HuH-7 (cell line): ENCODE measurements at places on chromosomes 1 and 21.

DNA sequence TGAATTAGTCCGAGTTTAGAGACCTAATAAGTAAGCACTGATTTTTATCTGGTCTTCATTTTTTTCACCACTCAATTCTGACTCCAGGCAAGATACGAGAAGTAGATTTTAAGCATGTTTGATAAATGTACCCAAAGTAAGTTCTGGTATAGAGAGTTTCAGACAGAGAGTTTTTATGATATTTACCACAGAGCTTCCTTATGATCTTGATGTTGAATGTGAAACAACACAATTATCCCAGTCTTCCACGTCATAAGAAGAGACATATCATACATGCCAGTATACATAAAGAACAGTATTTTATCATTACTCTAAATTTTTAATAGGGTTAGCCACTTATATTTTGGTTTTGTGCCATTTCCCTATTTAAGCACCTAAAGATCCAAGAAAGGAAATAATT lies 7.8 kb upstream of the NCMAP start:
- no peak for DNase-seq

DNA sequence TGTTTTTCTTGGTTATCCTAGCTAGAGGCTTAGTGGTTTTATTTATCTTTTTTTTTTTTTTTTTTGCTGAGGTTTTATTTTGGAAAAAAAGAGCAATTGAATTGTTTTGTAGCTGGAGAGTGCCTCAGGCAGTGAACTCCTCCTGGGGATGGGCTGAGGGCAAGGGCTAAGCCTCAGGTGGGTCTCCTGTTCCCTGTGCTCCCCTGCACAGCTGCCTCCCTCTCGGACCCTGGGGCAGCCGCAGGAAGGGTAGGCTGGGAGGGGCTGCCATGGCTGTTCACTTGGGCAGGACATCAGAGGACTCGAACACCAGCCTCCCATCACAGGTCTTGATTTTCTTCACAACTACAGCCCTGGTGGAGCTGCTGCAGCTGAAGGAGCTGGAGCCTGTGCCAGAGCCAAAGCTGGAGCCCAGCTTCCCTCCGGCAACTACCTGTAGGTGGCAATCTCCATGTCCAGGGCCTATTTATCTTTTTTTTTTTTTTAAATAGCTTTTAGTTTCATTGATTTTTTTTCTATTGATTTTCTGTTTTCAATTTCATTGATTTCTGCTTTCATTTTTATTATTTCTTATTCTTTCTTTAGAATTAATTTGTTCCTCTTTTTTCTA lies 28.9 kb downstream of the LEPR start:
- no peak for DNase-seq

- DNase-seq: peak; percentile 50
These were observed 215.5 kb downstream of the KCNJ6 start for GRCh38 chr21:37700641-37701202.

- peak; percentile 38 for DNase-seq
These were observed 76.4 kb upstream of the DNAH14 start for GRCh38 chr1:224852901-224853568.

DNA sequence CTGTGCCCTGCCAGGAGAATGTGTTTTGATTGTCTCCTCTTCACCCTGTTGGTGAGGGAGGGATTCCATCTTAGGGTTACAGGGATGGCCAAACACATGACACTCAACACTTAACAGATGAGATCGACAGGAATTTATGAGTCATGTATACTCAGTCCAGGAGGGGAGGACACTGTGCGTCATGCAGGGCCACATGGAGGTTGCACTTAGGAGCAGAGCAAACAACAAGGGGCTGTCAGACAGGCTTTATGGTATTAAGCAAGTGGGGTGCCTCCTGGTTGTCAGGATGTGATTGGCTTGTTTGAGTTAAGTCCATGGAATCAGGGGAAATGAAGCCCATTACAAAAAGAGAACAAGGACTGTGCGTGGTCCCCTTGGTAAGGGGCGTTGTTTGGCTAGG lies 26.9 kb downstream of the EDARADD start:
- DNase-seq: peak; percentile 33

DNA sequence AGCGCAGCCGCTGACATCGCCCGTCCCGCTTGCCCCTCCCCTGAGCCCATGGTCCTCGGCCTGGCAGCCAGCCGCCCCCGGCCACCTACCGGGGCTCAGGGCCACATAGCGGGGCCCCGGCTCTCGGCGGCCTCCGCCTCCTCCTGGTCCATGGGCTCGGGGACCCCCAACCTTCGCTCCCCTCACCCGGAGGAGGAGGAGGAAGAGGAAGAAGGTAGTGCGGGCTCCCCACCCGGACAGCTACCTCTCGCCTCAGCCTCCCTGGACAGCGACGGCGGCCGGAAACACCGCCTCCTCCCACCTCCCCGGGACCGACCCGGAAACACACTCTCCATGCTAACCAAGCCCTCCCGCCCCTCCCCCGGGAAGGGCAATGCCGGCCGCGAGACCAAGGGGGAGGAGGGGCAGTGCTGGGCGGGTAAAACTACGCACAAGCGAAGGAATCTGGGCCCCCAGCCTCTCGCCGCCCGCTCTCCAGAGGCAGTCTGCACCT lies at the start of gene KIAA0319L:
Gene KIAA0319L, minus strand, starts transcription at position 286 of the 493 bp plus-strand sequence. CDS start 2,912 bp downstream, outside the sequence.
- peak; percentile 93 for DNase-seq

DNA sequence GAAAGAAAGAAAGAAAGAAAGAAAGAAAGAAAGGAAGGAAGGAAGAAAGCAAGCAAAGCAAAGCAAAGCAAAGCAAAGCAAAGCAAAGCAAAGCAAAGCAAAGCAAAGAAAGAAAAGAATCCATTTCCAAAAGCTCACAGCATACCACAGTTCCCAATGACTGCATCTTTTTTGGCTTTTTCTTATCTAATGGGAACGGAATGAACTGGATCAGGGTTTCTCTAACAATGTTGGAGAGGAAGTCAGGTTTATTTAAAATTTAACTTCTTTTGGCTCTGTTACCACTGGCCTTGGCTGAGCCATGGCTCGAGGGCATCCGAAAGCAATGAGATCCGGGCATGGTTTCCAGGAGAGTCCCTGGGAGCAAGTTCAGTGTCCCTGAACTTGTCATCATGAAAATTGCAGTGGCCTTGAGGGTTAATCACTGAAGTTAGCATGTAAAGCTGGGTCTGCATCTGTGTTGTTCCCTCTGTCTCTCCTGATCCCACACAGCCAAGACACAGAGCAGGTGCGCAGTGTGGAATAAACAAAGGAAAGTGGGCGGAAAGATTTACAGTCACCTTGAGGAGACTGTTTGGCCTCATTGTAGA lies 34.6 kb upstream of the CTPS1 start:
- DNase-seq: no peak

DNA sequence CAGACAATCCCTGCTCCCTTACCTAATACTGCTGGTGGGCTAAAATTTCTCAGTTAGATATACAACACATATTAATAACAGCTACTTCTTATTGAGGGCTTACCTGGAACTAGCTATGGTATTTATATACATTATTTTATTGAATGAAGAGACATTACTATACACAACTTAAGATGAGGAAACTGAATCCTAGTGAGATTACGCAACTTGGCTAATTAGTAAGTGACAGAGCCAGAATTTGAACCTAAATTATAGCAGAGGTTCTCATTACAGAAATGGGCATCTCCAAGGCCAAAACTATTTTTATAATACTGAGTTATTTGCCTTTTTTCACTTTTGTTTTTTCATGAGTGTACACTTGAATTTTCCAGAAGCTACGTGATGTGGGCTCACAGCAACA lies 44.5 kb upstream of the SMYD2 start:
- no peak for DNase-seq

DNA sequence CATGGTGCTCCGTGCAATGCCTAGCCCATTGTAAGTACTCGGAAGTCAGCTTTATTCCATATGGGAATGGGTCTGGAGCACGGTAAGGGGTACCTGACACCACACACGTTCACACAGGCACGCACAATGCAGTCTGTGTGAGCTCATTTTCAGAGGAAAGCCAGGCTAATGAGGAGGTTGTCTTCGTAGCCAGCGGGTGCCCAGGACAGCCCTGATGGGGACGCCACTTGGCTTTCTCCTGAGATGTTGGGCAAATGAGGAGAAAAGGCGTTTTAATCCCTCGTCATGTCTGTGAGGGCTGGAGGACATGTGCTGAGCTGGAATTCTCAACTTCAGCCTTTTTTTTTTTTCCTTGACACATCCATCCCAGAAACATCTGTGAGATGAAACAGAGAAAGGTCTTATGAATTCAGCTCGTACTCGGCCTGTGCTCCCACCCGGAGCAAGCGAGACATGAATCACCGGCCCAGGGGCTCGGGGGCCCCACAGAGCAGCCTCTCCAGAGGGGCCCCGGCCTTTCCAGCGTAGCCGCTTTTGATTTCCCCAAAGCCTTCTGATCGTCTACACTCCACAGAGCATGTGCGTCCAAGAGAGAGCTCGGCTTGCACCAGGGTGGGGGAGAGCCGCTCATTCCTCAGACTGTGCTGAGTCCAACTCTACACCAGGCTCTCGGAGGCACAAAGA lies 125.1 kb downstream of the EPHB2 start:
- DNase-seq: no peak

- no peak for DNase-seq
These were observed 1.5 kb upstream of the S100B start for GRCh38 chr21:46606427-46606813.

DNA sequence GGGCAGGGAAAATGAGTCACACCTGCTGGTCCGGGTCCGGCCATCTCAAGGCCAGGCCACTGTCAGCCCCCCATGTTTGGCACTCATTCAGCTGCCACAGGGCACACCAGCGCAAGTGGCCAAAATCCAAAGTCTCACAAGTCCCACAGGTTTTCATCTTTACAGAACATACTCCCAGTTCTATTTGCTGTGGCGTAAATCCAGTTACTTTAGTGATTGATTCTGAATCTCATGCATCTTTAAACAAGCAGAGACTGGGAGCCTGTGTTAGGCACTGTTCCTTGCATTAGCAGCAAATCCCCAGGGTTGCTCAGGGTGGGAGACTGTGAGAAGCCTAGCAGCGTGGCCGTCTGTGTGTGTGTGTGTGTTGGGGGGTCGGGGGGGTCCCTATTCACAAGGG lies 1.1 kb upstream of the SLC2A5 start:
- DNase-seq: no peak
